Suppressor macrophage (primary cell): ENCODE measurements at places on chromosomes 4 and X.

DNA sequence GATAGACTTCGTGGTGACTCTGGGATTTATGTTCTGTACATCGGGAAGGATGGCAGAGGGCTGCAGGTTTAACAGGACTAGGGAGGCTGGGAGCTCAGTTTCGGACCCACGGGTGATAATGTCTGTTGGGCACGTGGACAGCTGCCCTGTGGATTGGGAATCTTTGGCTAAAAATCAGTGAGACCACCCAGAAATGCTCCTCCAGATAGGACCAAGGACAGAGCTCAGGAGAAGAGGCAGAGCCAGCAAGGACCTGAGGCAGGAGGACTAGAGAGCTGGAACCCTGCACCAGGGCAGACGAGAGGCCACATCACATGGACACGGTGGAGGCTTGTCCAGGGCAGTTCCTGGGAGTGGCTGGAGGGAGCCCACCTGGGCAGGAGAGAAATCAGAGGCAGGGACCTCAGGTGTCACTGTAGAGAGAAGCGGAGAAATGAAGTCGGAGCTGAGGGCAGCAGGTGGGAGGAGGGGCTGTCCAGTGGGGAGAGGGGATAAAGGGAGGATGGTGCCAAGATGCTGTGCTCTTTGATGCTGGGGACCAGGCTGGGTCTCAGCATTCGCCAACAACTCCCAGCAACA lies 79.2 kb downstream of the CPZ start:
- no peak for DNase-seq

DNA sequence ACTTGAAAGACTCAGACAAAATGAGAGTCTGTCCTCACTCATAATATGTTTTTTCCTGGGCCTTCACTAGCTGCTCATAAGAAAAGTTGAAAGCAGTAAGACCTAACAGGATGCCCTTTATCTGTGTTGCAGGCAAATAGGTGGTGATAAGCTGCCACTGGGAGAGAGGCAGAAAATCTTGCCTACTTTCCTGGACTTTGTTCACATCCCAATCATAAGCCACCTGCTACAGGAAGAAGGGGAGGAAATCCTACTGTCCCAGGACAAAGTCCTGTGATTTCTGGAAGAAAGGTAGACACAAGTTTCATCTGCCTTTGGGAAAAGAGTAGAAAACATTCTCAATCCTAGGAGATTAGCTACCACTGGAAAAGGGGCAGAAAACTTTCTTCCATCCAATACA lies 13.3 kb upstream of the SPANXN2 start:
- no peak for DNase-seq

DNA sequence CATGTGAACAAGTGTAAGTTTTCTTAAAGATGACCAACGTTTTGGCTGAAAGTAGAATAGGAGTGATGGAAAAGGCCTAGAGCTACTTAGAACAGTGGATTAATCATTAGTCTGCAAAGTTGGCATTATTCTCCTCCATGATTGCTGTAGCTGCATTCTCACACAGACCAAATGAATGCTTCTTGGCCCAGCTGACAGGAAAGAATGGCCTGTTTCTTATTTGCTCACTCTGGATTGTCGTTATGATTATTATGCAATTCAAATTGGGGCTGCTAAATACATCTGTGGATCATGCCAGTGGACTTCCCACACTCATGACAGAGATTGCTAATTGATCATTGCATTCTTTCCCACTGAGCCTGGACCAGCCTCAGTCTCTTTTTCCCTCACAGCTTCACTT lies 285.0 kb downstream of the STIM2 start:
- DNase-seq, result no peak

- DNase-seq, result no peak
These were observed 378.3 kb downstream of the PPP1R2C start for GRCh38 chrX:42399632-42400024.

DNA sequence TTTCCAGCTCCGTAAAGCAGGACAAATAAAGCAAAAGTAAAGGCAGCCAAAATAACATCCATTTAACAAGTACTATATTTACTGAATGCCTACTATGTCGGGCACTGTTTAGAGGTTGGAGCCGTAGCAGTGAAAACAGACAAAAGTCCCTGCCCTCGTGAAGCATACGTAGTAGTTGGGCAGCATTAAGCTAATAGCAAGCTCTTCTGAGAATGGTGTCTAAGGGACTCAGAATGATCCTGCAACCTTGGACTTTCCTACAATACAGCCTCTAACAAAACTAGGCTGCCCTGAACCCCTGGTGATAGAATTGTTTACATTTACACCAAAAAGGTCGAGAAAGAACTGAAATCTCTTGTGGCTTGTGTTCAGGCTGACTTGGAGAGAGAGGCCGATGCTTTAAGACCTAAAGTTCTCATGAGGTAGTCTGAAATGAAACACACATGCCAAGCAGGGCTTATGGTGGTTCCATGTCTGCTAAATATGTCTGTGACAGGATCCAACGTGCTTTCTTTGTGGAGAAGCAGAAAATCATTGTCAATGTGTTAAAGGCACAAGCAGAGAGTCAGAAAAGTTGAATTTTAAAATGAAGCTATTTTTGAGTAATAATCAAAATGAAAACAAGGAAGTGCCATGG lies 898 bp upstream of the PDGFC start:
- DNase-seq, result no peak

DNA sequence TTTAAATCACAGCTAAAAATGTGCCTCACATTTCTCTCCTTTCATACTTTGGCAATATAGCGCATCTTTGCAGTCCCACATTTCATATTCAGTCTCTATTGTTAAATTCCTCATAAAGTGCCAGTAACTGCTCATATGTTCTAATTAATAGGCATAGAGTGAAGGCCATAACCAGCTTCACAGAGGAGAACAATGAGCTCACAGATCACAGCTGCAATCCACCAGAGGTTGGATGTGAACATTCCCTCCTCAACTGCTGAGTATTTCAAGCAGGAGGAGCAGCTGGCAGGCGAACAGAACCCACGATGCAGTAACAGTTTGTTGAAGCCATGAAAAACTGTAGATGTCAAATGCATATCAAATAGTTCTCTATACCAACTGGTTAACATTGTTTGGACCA lies 2088.7 kb upstream of the AGA start:
- no peak for DNase-seq
